Bronchus fibroblast of lung (primary cell): ENCODE measurements at places on chromosomes 5 and 9. TPM values are rescaled to one million over a fixed set of nuclear protein-coding genes. Genes with fewer than 3 reads are reported as not detected.

TMEM174 gene
- not detected in 2 replicates for total RNA-seq

PURA gene
- total RNA-seq, result 1.7 and 1.8 TPM in 2 replicates

TAL2 gene
- total RNA-seq, result not detected in 2 replicates

GOLM1 gene
- total RNA-seq, result 60.9 and 65.7 TPM in 2 replicates

PHF24 gene
- total RNA-seq, result 0.17 and 0.74 TPM in 2 replicates

NMUR2 gene
- not detected in 2 replicates for total RNA-seq

IRX1 gene
- total RNA-seq, result not detected in 2 replicates

STX17 gene
- 9.8 and 9.9 TPM in 2 replicates for total RNA-seq

HTR4 gene
- total RNA-seq, result not detected in 2 replicates

GNA14 gene
- under 0.01 and 0.17 TPM in 2 replicates for total RNA-seq

CARTPT gene
- total RNA-seq, result not detected in 2 replicates

USP20 gene
- total RNA-seq, result 10.6 and 10.9 TPM in 2 replicates

NIPBL gene
- 6.9 and 8.2 TPM in 2 replicates for total RNA-seq

CARD6 gene
- total RNA-seq, result 1.8 and 2.4 TPM in 2 replicates

DPYSL3 gene
- 62.2 and 62.7 TPM in 2 replicates for total RNA-seq

C5orf58 gene
- not detected in 2 replicates for total RNA-seq

SPATA31C1 gene
- total RNA-seq, result not detected in 2 replicates

HAPLN1 gene
- 0.67 and 2.7 TPM in 2 replicates for total RNA-seq

GLRA1 gene
- not detected in 2 replicates for total RNA-seq
